ENCODE measurements at places on chromosomes 7 and 10.

GRCh38 chr7:6395898-6396595 is 51.7 kb downstream of the DAGLB start:
- ATAC-seq = no peak

DNA sequence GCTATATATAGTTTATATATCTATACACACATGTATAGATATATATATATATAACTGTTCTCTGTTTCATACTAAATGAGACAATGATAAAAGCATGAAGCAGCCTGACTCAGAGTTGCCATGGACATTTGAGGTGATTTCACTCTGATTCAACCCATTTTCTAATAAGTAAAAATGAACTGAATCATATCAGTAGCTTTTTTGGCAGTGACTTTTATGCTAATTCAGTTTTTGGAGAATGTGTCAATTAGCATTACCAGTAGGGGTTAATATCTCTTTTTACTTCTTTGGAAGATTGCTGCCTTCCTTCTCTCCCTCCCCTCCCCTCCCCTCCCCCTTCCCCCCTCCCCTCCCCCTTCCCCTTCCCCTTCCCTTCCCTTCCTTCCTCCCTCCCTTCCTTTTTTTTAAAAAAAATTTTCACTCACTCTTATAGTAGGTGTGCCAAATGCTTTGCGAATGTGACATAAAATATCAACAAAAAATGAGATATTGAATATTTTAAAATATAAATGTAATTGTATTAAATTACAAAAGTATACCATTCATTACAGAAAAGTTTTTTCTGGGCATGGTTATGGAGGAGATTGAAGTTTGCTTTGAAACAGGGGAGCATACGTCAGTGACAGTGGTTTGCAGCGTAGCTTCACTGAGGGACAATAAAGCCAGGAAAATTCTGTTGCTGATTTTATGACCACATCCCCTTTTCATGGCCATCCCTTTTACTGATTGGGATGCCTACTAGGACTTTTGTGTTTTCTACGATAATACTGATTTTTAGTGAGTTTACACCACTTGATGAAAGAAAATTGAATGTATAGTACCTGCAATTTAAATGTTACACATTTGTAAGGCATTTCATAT is 64.0 kb upstream of the KLF6 start:
- peak; percentile 22 for ATAC-seq

GRCh38 chr7:81173766-81174281 is 255.0 kb upstream of the SEMA3C start:
- ATAC-seq = no peak

DNA sequence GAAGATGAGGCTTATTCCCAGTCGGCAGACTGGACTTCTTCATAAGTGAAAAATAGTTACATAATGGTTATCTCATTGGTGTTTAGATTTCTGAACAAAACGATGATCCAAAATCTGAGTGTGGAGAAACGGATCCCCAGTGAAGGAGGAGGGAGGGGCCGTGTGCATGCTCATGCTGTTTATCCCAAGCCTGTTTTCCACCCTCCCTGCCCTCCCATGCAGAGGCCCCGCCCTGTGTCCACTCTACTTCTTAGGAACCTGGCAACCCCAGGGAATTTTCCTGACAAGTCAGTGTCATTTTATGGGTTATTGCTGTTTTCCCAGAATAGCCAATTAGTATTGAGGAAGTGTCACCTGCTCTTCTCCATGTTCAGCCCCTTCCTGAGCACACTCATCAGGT is 174.0 kb downstream of the CELF2 start:
- no peak for ATAC-seq

DNA sequence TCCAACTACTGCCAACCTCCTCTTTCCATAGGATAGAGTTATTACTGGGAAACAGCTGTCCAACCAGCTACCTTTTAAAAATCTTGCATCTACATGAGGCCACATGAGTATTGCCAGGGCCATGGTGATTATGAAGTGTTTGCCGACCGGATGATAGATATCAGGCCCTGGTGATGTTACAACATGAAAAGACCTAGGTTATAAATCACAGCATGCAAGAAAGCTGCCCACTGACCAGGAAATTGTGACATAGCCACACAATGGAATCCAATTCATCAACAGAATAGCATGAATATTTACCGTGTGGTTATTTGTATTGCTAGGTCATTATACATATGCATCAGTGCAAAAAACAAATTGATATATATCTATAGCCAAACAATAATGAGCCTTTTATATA is 517.0 kb downstream of the INHBA start:
- ATAC-seq = no peak

DNA sequence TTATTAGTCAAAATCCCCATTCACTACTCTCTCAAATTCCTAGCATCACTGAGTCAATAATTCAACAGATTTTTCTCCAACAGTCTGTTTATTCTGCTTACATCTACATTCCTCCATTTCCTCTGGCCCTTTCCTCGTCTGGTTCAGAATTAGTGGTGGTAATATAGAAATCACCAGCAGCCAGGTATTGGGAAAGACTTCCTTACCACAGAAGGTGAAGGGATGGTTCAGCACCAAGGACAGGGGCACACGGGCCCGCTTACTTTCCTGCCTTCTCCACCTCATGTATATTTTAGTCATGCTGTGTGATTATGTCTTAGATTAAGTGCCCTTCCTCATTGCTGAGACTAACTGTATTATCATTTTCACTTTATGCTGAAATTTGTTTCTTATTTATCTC is 70.4 kb upstream of the APBB1IP start:
- no peak for ATAC-seq

All from activated CD4-positive, CD25-positive, alpha-beta regulatory T cell treated with anti-CD3 and anti-CD28 coated beads, Interleukin-2, amount 50 U/mL, for 24 hours (primary cell).